ENCODE measurements at places on chromosomes 1 and 21.

DNA sequence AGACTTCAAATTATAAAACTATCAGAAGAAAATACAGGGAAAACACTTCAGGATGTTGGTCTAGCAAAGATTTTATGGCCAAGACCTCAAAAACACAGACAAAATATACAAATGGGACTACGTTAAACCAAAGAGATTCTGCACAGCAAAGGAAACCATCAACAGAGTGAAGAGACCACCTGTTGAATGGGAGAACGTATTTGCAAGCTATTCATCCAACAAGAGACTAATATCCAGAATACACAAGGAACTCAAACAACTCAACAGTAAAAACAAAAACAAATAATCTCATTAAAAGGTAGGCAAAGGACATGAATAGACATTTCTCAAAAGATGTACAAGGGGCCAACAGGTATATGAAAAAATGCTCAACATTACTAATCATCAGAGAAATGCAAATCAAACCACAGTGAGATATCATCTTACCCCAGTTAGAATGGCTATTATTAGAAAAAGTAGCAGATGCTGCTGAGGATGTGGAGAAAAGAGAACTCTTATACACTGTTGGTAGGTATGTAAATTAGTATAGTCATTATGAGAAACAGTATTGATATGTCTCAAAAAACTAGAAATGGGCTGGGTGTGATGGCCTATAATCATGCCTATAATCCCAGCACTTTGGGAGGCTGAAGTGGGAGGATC is 112.6 kb downstream of the LRIG2 start:
- DNase-seq = no peak

- DNase-seq = peak; percentile 89
Observed at GRCh38 chr1:14742181-14742980, 143.9 kb downstream of the KAZN start.

GRCh38 chr1:48916130-48917069 is 139.7 kb upstream of the BEND5 start:
- DNase-seq = peak; percentile 74

GRCh38 chr21:36551731-36552433 is 72.0 kb upstream of the CLDN14 start:
- peak; percentile 87 for DNase-seq

DNA sequence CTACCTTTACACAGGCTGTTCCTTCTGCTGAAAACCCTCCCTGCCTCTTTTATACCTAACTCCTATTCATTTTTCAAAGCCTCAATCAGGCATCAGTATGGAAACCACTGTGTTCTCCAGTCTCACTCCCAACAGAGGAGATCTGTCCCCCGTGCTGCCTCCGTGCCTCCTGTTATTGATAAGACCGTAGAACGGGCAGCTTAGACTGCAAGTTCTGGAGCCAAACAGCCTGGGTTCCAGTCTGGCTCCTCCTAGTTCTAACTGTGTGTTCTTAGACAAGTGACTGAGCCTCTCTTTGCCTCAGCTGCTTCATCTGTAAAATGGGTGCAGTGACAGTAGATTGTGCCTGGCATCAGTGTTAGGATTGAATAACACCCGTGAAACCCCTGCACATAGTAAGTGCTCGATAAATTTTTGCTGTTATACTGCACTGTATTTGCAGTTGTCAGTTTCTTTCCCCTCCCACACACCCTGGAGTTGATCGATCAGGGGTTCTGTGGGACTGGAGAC is 17.0 kb upstream of the IFFO2 start:
- DNase-seq = no peak

- DNase-seq = no peak
Observed at GRCh38 chr1:178579562-178579961, 66.7 kb downstream of the TEX35 start.

- DNase-seq = no peak
Observed at GRCh38 chr21:36692114-36692834, 6.6 kb upstream of the SIM2 start.

GRCh38 chr1:41665962-41666917 is 181.8 kb upstream of the EDN2 start:
- no peak for DNase-seq

Measured in GM03348 (cell line).